CD4-positive, alpha-beta T cell treated with Interleukin-6 for 4 hours (primary cell): ENCODE measurements at places on chromosomes 5 and 9.

GRCh38 chr5:159252195-159252594 is 10.9 kb upstream of the UBLCP1 start:
- no peak for DNase-seq

DNA sequence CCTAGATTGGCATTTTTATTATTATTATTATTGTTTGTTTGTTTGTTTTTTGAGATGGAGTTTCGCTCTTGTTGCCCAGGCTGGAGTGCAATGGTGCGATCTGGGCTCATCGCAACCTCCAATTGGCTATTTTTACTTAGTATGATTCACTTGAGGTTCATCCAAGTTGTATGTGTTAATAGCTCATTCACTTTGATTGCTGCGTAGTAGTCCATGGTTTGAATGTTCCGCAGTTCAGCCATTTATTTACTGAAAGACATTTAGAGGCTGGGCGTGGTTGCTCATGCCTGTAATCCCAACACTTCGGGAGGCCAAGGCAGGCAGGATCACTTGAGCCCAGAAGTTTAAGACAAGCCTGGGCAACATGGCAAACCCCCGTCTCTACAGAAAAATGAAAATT is 22.6 kb upstream of the MELK start:
- no peak for DNase-seq

DNA sequence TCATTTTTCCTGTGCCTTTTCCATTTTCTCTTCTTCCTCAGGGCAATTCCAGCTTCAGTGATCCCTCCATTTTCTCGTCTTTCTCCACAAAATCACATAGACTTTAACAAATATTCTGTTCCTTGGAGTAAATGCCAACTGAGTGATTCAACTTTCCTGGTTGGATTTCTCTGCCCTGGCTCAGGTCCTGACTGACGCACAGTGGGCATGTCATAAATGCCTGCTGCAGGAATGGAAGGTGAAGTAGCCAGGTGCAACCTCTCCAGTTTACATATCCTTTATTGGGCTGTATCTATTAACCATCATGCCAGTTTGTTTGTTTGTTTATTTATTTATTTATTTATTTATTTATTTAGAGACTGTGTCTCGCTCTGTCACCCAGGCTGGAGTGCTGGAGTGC is 95.1 kb downstream of the MEF2C start:
- DNase-seq, result no peak

GRCh38 chr5:142587354-142587965 is 98.4 kb downstream of the FGF1 start:
- DNase-seq, result peak; percentile 10

DNA sequence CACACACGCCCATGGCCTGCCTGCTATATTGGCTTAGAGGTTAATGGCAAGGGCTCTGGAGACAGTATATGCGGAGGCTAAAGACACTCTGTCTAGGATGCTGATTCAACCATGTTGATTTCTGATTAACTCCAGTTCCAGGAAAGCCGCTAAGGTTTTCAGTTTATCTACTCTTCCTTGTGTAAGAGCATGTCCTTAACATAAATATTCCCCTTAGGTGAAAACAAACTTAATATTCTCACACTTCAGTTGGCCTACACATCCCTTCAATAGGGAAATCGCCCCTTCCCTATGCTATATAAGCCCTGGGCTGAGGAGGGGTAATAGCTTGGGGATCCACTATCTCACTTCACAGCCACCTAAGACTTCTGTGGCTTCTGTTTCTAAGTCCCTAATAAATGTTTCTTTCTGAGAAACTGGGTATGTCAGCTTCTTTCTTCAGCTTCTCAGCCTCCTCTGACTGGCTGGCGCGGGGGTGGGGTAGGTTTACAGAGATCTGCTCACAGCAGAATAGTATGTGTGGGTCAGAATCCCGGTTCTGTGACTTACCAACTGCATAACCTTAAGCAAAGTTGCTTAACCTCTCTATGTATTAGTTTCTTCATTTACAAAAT is 4.3 kb upstream of the GPX3 start:
- DNase-seq, result no peak
